Stimulated activated CD4-positive, alpha-beta T cell treated with anti-CD3 and anti-CD28 coated beads, Interleukin-12 subunit alpha, Interleukin-12 subunit beta, amount 100 ng/mL, for 24 hours (primary cell): ENCODE measurements at places on chromosomes 6 and 20.
A peak's percentile ranks its signal among the peaks of the same experiment; 100 is the strongest.

- DNase-seq, result no peak
Measured at GRCh38 chr20:47789764-47790579, 4.7 kb upstream of the SULF2 start.

DNA sequence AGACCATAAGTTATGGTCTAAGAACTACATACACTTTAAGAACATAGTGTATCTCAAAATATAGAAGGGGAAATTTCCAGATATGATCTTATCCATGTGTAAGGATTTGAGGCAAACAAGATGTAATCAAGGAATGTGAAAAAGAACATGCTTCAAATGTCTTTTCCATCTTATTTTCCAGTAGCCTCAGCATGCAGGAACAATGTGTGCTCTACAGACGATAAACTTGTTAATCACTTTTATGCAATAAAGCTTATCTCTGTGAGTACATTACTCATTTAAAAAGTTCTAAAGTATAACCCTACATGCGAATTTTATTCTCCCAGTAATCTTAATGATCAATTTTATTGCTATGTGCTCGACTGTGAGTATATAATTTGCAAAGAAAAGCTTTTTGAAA, 185.2 kb downstream of the ALDH8A1 start:
- DNase-seq, result no peak

- DNase-seq, result no peak
Measured at GRCh38 chr6:121314381-121315112, 19.7 kb downstream of the TBC1D32 start.

GRCh38 chr6:2960935-2961334, 10.4 kb downstream of the SERPINB6 start:
- no peak for DNase-seq

DNA sequence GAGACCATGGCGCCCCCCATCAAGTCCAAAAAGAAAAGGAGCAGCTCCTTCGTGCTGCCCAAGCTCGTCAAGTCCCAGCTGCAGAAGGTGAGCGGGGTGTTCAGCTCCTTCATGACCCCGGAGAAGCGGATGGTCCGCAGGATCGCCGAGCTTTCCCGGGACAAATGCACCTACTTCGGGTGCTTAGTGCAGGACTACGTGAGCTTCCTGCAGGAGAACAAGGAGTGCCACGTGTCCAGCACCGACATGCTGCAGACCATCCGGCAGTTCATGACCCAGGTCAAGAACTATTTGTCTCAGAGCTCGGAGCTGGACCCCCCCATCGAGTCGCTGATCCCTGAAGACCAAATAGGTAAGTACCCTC, 41.7 kb upstream of the NAA20 start:
- no peak for DNase-seq

GRCh38 chr6:148370176-148370575, 27.5 kb downstream of the SASH1 start:
- no peak for DNase-seq

GRCh38 chr6:123676793-123677192, 40.0 kb upstream of the TRDN start:
- DNase-seq, result no peak

- DNase-seq, result peak; percentile 41
Measured at GRCh38 chr6:139135578-139136545, 982 bp downstream of the HECA start.

- DNase-seq, result no peak
Measured at GRCh38 chr6:55388211-55388610, 60.9 kb downstream of the GFRAL start.

DNA sequence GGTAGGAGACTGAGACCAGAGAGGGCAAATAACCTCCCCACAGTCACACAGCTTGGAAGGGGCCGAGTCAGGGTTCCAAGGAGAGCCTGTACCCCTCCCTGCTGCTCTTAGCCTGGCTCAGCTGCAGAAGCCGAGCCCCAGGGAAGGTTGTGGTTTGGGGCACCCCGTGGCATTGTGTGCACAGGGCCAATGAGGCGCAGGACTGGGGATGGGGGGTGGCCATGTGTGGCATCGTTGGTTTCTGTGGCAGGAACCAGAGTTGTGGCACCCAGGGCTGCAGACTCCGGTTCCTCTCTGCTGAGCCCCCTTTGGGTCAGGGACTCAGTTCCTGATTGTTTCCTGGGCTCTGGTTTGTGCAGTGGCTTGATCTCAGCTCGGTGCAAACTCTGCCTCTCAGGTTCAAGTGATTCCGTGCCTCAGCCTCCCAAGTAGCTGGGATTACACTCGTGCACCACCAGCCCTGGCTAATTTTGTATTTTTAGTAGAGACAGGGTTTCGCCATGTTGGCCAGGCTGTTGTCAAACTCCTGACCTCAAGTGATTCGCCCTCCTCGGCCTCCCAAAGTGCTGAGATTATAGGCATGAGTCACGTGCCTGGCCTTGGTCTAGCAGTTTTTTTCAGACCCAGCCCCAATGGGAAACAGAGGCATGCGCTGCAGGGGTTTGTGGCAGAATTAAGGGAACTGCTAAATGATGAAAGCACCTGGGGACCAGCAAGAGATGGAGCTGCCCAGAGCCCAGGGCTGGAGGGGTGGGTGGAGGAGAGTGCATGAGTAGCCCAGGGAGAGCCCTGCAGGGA, 221.0 kb upstream of the SULF2 start:
- DNase-seq, result no peak

DNA sequence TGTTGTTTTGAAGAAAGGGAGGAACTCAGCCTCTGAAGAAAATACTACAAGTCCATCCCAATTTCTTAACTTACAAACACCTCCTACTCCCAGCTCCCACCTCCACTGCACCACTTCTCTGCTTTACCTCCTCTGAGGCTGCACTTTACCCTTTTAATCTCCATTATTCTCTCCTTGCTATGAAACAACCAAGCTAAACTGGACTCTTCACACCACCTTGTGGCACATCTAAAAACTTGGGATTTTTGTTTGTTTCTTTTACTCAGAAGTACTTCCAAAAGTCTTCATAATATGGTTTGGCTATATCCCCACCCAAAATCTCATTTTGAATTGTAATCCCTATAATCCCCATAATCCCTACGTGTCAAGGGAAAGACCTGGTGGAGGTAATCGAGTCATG, 142.2 kb downstream of the MOXD1 start:
- no peak for DNase-seq

GRCh38 chr6:90025523-90026061, 131.3 kb downstream of the GJA10 start:
- DNase-seq, result peak; percentile 47

DNA sequence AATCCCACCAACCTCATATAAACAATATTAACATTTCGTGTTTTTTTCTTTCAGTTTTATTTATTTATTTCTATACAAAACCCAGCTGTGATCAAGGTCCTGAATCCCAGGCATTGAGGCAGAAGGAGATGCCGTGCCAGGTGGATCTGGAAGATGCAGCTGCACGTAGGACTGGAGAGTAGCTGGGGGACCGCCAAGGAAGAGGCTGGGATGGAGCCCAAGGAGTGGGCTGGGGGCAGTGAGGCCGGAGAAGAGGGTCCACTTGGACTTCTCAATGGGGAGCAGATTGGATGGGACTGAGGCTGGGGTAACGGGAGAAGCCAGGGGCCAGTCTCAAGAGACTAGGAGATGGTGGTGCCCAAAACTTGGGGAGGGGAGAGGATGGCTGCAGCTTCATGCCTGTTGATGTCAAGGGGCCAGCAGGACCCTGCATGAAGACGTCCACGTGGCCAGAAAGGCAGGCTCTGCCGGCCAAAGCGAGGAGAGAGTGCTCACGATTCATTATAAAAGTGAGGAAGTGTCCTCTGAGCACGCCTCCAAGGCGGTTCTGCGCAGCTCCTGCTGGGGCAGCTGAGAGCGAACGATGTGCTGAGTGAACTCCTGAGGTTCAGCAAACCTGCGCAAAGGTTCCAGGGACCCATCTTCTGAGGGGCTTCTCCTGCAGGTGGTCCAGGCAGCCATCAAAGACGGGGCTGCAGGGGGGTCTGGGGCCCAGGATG, 110.3 kb downstream of the BMP7 start:
- no peak for DNase-seq

GRCh38 chr6:109874086-109874485, 104.0 kb upstream of the GPR6 start:
- no peak for DNase-seq

DNA sequence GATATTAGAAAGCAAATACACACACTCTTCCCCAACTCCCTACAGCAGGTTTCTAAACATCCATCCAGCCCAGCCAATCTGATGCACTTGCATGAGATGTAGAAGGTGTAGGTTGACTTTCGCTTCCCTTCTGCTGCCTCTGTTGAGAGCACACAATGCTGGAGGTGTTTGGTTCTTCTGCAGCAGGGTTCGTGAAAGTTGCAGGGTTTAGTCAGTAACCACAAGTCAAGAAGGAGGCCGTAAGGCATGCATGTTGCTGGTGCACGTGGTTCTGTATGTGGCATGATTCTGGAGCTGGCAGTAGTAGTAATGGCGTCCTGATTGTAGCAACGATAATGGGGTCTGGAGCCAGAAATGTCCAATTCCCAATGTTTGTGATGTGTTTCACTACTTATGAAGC, 53.0 kb downstream of the DEK start:
- no peak for DNase-seq

- no peak for DNase-seq
Measured at GRCh38 chr6:87152526-87152955, 2.8 kb upstream of the ZNF292 start.

DNA sequence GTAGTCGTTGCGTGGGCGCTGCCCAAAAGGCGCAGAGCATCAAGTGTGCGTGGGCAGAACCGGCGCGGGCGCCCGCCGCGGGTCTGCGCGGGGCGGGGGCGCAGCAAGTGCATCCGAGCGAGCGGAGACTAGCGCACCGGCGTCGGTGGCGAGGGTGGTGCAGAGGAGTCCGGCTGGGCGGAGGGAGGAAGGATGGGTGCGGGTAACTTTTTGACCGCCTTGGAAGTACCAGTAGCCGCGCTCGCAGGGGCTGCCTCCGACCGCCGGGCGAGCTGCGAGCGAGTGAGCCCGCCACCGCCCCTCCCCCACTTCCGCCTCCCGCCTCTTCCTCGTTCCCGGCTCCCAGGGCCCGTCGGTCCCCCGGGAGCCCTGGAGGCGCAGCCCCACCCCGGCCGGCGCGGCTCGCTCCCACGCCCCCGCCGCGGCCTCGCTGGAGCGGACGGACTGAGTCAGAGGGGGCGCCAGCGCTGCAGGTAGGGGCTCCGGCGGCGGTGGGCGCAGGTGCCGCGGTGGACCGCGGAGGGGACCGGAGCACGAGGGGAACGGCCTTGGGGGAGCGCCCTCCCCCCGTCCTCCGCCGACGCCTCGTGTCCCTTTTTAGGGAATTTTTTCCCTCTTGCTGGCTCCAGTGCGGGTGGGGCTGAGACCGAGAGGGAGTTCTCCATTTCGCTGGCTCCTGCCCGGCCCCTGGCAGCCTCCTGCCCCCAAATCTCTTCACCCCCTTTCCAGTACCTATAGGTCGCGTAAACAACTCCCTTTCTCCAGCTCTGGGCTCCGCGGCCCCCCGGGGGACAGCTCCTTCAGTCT, 1.6 kb upstream of the DBNDD2 start:
- peak; percentile 53 for DNase-seq

DNA sequence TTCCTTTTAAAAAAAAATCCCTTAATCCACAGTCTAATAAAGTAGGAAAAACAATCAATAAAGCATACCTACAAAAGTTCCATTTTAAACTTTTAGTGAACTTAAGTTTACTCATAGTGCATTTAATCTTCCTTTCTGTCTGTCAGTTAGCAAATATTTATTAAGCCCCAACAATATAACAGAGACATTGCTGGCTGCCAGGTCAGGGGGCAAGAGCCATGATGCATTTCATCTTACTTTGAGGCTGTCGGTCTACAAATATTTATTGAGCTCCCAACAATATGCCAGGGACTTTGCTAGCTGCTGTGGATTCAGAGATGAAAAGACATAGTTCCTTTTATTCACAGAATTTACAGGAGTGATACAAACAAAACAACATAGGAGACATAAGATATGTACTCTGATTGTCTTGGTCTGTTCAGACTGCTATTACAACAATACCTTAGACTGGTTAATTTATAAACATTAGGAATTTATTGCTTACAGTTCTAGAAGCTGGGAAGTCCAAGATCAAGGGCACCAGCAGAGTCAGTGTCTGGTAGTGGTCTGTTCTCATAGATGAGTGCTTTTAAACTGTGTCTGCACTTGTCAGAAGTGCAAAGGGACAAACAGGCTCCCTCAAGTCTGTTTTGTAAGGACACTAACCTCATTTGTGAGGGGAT, 118.6 kb downstream of the PLCB1 start:
- no peak for DNase-seq

DNA sequence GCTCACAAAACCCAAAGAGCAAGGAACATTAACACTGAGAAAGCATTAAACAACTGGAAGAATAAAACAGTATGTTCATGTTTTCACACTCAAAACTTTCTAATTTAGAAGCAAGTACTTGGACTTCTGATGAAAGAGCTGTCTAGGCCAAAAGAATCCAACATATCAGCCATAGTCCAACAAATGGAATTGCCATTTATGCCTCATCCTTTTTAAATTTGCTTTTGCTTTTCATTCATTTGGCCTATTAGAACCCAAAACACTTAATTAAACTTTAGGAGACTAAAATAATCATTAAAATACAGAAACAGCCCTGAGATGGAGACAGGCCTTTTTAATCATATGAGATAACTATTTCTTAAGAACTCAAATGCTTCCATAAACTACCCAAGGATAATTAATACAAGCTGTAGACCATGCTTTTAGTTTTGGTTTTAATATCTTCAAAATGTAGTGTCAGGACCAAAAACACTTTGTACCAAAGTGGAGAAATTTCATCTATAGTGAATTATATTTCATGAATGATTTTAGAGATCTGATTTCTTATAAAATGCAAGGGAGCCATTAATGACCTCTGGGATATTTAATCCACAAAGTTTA, 166.5 kb downstream of the KIF6 start:
- DNase-seq, result no peak

DNA sequence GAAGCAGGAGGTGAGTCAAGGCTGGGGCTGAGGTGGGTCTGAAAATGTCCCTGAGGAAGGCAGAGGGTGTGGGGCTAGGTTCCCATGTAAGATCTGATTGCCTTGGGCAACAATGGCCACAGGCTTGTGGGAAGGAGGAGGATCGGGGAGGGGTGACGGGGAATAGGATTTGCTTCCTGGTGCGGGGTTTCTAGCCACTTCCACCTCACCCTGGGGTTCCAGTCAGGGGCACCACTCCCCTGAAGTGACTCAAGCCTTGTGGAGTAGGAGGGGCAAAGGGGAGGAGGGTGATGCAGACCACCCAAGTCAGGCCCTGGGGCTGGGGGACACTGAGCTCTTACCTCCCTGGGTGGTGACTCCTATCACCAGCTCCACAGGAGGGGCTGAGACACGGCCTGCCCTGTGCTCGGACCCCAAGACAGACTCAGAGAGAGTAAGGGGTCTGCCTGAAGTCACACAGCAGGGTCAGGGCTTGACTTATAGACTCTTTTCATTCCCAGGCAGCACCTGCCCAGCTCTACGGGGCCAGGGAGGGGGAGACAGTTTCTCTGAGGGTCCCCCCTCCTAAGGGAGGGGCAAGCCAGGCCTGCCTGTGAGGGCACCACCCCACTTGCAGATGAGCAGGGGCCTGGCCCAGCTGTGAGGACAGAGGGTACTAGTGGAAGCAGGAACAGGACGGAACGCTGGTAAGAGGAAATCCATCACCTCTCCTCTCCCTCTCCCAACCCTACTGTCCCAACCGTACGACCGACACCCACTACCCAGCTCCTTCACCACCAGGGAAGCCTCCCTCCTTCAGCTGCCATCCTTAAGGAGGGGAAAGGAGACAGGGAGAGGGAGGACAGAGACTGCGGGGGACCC, 12.4 kb upstream of the SPDEF start:
- no peak for DNase-seq
